NCI-H187 treated with DMSO at 0.1 percent for 48 hours (cell line): ENCODE measurements at places on chromosomes 13 and 19.
A peak's percentile ranks its signal among the peaks of the same experiment; 100 is the strongest.

DNA sequence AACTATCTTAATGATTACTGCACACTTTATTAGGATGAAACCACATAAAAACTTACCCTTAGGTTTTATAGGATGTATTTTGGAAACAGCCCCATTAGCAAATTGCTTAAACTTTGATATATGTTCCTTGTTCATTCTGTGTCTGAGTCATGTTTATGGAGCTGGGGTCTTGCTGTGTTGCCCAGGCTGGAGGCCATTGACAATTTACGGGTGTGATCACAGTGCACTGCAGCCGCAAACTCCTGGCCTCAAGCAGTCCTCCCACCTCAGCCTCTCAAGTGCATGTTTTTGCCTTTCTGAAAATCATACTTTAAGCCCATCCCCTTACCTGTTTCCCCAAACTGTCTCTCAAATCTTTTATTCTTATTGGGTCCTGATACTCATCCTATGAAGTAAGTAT is 5.2 kb upstream of the CHAMP1 start:
- no peak for DNase-seq

GRCh38 chr19:33397536-33398360 is 24.2 kb downstream of the CEBPG start:
- no peak for DNase-seq

DNA sequence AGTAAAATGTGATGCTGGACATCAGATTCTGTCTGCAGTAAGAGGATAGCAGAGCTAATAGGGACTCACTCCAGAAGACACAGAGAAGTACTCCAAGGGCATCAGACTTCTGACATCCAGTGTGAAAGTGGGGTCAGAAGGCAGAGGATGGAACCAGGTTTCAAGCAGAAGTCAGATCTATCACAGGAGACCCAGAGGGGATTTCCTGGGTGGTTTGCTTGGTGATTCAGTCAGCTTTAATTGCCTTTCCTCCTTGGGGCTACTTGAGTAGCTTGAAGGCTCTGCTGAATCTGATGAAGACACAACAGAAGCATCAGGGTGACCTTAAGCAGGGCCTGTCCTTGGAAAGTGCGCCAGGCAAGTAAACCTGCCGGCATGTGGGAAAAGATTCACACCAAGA is 300.6 kb downstream of the COG6 start:
- DNase-seq = no peak

GRCh38 chr13:110444226-110444653 is 117.3 kb downstream of the RAB20 start:
- DNase-seq = no peak

GRCh38 chr13:80083853-80084676 is 256.9 kb downstream of the SPRY2 start:
- no peak for DNase-seq

DNA sequence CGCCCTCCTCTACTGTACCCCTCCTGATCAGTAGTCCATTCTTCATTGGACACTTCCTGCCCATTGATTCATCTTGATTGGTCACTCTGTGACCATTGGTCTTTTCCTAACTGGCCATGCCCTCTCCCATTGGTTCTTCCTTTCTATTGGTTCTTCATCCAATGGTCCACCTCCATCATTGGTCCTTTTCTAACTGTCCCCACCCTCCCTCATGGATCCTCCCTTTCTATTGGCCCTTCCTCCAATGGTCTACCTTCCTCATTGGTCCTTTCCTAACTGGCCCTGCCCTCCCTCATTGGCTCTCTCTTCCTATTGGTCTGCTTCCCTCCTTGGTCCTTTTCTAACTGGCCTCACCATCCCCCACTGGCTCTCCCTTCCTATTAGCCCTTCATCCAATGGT is 7.1 kb downstream of the KLK6 start:
- DNase-seq = no peak

GRCh38 chr19:16420781-16421386 is 50.9 kb downstream of the EPS15L1 start:
- DNase-seq = no peak

DNA sequence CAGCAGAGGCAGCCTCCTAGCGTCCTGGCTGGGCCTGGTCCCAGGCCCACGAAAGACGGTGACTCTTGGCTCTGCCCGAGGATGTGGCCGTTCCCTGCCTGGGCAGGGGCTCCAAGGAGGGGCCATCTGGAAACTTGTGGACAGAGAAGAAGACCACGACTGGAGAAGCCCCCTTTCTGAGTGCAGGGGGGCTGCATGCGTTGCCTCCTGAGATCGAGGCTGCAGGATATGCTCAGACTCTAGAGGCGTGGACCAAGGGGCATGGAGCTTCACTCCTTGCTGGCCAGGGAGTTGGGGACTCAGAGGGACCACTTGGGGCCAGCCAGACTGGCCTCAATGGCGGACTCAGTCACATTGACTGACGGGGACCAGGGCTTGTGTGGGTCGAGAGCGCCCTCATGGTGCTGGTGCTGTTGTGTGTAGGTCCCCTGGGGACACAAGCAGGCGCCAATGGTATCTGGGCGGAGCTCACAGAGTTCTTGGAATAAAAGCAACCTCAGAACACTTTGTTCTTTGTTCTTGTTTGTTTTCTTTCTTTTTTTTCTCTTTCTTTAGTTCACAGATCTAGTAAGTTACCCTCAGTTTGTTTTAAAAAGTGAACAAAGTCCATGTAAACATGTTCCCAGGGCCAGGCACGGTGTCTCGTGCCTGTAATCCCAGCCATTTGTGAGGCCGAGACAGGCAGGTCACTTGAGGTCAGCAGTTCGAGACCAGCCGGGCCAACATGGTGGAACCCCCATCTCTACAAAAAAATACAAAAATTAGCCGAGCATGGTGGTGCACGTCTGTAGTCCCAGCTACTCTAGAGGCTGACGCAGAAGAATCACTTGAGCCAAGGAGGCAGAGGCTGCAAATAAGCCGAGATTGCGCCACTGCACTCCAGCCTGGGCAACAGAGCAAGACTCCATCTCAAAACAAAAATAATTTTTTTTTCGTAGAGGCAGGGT is 10.2 kb downstream of the ANGPTL4 start:
- DNase-seq = no peak

DNA sequence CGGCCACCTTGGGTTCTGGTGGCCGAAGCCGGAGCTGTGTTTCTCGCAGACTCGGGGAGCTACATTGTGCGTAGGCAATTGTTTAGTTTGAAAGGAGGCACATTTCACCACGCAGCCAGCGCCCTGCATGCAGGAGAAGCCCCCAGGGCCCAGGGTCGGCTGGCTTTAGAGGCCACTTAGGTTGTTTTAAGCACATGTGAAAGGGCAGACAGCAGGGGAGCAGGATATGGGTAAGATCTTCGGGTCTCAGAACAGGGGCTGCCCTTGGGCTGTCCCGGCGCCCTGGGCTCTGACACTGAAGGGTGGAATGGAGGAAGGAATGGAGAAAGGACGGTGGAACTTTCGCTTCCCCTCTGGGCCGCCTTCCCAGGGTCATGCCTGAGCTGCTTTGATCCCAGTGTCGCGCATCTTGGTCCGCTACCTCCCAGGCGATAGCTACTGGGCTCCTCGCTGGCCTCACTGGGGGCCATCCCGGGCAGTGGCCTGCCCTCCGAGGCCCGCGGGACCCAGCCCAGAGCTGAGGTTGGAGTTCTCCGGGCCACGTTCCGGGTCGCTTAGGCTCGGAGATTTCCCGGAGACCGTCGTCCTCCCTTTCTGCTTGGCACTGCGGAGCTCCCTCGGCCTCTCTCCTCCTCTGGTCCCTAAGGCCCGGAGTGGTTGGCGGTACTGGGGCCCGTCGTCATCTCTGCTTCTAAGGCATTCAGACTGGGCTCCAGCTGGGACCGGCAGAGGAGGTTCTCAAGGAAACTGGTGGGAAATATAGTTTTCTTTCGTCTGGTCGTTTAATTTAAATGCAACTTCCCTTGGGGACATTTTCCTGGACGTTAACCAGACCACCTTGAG is 4.3 kb upstream of the POU4F1 start:
- DNase-seq = no peak

- no peak for DNase-seq
Observed at GRCh38 chr19:48687776-48688175, 8.0 kb upstream of the FUT2 start.

- no peak for DNase-seq
Observed at GRCh38 chr19:43380771-43381386, 27.4 kb downstream of the CD177 start.

DNA sequence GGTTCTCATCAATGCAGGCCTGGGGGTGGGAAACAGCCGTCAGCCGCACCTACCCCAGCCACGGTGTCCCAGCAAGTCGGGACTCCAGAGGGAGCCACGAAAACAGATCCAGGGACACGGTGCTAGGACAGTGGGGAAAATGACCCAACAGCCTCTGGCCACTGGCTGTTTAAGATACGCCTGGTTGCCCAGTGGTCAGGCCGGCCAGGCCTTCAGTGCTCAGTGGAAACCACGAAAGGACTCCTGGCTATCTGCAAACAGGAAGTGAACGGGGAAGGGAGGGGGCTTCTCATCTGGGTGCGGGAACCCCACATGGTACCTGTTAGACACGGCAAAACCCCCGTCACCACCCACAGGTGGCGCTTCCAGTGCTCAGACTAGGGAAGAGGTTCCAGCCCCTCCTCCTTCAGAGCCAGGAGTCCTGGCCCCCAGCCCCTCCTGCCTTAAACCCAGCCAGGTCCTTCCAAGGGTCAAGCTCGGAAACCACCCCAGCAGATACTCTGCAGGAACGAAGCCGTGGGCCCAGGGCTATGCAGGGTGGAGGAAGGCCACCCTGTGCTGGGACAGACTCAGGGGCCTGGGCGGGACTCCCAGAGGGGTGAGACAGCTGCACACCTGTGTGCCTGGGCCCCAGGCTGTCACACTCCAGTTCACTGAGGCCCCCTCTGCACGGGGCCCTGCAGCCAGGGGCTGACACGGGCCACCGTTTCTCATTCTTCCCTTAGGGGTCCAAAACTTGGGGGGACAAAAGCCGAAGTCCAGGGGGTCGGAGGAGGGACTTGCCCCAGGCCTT is 4.5 kb downstream of the PPP1R12C start:
- DNase-seq = no peak

DNA sequence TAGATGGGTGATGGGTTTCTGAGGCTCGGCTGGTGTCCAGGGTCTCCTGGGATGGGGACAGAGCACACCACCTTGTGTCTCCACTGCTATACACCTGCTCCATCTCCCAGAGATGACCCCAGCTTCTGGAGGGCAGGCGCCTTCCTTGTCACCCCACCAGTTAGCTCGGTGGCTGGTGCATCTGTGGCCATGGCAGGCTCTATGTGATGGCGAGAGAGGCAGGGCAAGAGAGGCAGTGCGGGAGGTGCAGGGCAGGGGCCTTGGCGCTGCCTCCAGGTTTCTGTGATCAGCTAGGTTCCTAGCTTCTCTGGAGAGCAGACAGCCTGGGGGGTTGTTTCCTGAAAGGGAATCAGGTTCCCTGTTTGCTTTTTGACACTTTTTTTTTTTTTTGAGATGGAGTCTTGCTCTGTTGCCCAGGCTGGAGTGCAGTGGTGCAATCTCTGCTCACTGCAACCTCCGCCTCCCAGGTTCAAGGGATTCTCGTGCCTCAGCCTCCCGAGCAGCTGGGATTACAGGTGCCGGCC is 69.0 kb upstream of the ZNF536 start:
- DNase-seq = no peak

GRCh38 chr19:41294393-41294792 is 15.6 kb upstream of the CCDC97 start:
- no peak for DNase-seq

- DNase-seq = no peak
Observed at GRCh38 chr13:40408602-40409001, 257.8 kb downstream of the FOXO1 start.

DNA sequence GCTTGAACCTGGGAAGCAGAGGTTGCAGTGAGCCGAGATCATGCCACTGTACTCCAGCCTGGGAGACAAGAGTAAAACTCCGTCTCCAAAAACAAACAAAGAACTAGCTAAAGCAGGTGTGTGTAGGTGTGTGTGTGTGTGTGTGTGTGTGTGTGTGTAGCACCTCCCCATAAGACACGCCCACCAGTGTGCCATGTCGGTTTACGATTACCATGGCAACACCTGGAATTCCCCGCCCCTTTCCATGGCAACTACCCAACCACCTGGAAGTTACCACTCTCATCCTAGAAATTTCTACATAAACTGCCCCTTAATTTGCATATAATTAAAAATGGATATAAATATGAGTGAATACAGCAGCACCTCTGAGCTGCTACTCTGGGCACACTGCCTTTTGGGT is 80.9 kb upstream of the ADGRE5 start:
- no peak for DNase-seq

GRCh38 chr19:48351341-48351752 is 12.4 kb downstream of the TMEM143 start:
- DNase-seq = no peak

GRCh38 chr19:53977429-53977990 is 13.9 kb upstream of the CACNG6 start:
- DNase-seq = peak; percentile 11

GRCh38 chr13:106821979-106822378 is 254.0 kb upstream of the ARGLU1 start:
- DNase-seq = no peak

- DNase-seq = no peak
Observed at GRCh38 chr19:58128041-58128685, 22.4 kb downstream of the ZNF329 start.
